ENCODE measurements at places on chromosomes 2 and 18. TPM values are rescaled to one million over a fixed set of nuclear protein-coding genes. Genes with fewer than 3 reads are reported as not detected.

- no peak for DNase-seq
These were observed 122.2 kb downstream of the SATB2 start for GRCh38 chr2:199335502-199335901.

ZNF396 gene
- total RNA-seq, result 0.97 TPM

GRCh38 chr2:73295751-73296400 is 2.5 kb upstream of the EGR4 start:
- no peak for DNase-seq

TMEM17 gene
- total RNA-seq, result 1.3 TPM

GRCh38 chr2:220687231-220687843 is 884.8 kb downstream of the EPHA4 start:
- DNase-seq, result peak; percentile 67

GRCh38 chr2:73004889-73005596 is 66.5 kb downstream of the SFXN5 start:
- DNase-seq, result no peak

DNA sequence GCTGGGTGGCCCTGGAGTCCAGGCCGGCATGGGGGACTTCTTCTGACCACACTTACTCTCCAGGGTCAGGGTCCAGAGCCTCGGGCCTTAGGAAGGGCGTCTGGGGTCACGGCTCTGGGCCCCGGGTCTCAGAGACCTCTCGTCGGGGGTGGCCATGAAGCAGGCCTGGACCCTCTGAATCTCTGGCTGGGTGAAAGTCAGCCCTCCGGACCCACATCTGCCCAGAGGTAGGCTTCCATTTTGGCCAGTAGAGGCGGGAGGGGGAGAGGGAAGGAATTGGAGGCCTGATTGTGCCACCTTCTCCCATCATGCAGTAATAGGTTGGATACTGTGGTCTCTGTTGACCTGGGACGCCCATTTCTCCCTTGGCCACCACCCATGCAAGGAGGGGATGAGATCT is 125.3 kb upstream of the GPC1 start:
- no peak for DNase-seq

DNA sequence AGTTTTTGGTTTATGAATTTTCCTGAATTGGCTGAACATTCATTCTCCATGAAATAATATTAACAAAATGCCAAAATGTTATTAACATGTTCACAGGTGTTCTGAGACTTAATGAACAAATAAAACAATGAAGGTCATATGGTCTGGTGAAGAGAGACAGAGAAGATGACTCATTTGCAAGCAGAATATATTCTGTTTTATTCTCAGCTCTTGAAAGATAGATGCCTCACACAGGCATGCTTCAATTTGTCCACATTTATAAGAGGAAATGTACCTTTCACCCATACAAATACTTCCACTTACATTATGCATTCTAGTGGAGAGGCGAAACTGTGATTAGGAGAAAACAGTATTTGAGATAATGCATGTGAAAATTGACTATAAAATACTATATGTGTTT is 75.4 kb upstream of the PGAP1 start:
- no peak for DNase-seq

GRCh38 chr2:56121995-56122394 is 61.8 kb upstream of the CCDC85A start:
- no peak for DNase-seq

- no peak for DNase-seq
These were observed 631.0 kb upstream of the NXPH2 start for GRCh38 chr2:139411236-139411635.

HSBP1L1 gene
- total RNA-seq, result 9.4 TPM

GRCh38 chr2:55080204-55080738 is 30.0 kb upstream of the RTN4 start:
- DNase-seq, result no peak

- DNase-seq, result no peak
These were observed 79.2 kb upstream of the CDH2 start for GRCh38 chr18:28256166-28256565.

GRCh38 chr18:25230658-25231326 is 121.2 kb downstream of the ZNF521 start:
- peak; percentile 84 for DNase-seq

DNA sequence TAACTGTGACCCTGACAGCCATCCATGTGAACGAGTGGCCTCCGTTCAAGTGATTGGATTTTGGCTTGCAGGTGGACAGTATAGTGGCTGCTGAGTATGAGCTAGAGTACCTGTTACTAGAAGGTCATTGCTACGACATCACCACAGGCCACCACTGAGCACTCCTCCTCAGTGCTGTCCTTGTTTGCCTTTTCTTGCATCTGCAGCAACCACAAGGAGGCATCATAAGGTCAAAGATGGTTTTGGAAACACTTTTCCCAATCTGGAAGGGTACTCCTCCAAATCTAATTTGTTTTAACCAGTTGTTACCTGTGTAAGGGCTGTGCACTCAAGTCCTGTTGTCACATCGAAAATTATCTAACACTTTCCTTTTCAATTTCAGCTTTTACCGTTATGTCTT is 81.2 kb downstream of the UGGT1 start:
- DNase-seq, result no peak

CAPN13 gene
- total RNA-seq, result not detected

DNA sequence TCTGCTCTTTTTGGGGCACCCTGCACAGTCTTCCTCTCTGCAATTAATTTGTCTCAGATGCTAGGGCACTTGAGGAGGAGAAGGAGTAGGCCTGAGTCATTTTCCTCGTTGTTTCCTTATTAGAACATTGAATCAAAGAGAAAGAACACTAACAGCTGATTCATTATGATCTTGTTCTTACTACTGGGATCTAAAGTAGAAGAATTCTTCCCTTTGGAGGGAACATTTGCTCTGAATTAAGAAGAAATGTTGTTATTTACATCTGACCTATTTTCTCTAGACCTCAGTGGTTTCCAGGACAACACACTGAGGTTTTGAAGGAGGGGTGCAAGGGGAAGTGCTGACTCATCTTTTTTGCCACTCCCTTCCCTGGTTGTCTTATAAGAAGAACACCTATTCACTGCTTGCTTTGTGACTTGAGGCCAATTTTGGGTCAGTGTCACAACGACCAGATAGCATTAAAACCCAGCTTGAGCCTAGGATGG is 24.3 kb upstream of the STAT1 start:
- DNase-seq, result no peak

KIF5C gene
- total RNA-seq, result 1.4 TPM

RUFY4 gene
- total RNA-seq, result not detected

GRCh38 chr2:62287282-62287681 is 91.4 kb downstream of the B3GNT2 start:
- no peak for DNase-seq

DNA sequence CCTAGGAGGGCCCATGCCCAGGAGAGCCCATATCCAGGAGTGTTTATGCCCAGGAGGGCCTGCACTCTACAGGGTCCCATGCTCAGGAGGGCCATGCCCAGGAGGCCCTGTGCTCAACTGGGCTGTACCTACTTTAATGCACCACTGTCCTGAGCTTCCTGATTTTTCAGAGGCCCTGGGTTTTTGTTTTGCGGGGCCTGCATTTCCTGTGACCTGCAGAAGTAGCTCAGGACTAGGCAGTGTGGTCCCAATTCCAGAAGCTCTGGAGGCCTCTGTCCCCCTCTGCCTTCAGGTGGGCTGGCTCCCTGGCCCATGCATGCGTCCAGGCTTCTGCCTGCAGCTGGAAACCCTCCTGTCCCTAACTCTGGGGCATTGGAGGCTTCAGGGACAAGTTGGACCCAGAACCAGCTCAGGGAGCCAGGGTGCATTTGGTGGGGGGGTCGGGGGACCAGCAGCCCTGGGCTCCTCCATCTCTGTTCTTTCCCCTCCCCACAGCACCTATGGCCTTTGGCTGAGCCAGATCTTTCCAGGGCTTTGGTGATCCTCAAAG is 10.8 kb downstream of the GPR35 start:
- DNase-seq, result no peak

- no peak for DNase-seq
These were observed 763.6 kb downstream of the ADCYAP1 start for GRCh38 chr18:1668279-1668678.

DNA sequence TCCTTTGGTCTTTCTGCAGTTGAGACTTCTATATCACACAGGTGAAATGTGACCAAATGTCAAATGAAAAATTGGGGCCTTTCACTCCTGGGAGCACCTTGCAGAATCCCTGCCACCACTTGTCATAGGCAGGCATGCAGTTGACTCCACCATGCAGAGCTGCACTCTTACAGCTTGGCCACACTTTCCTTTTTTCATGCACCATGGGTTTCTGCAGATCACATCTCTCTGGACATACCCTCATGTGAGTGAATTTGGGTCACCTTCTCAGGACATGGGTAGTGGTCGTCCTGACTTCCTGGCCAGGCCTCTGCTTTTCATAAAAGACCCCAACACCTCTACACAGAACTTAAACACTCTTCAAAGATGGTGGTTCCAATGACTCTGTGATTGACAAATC is 155.1 kb upstream of the RAB12 start:
- no peak for DNase-seq

- DNase-seq, result no peak
These were observed 309.5 kb downstream of the SATB2 start for GRCh38 chr2:199148076-199148845.

- DNase-seq, result no peak
These were observed 19.1 kb upstream of the CYTIP start for GRCh38 chr2:157463002-157463401.

DNA sequence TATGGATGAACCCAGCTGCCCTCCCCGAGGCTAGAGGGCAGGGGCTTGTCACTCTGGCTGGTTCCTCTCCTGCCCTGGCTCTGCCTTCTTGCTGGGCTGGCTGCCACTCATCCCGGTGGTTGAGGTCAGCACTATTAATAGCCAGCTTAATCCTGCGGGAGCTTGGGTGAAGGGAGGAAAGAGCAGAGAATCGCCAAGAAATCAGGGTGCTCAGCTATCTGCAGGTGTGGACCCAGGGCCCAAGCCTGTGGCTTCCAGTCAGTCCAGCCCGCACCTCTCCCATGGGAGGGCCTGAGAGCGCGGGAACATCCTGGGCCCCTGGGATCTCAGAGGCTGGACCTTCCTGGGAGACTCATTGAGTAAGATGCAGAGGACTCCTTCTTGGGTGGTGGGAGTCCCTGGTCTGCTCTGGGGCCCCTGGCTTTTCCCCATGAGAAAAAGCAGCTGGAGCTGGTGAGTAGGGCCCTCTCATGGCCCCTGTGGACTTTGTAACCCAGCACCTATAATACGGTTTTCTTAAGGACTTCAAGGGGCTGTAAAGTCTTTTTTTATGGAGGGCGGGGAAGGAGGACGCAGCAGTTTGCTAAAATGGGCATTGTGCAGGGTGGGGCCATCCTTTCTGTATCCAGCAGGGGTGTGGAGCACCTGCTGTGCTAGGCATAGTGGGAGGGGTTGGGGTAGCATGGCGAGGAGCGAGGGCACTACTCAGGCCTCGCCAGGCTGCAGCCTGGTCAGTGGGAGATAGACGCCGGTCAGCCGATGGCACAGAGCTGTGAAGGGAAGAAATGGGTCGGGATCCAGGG is 27.4 kb upstream of the CNNM3 start:
- peak; percentile 65 for DNase-seq

DNA sequence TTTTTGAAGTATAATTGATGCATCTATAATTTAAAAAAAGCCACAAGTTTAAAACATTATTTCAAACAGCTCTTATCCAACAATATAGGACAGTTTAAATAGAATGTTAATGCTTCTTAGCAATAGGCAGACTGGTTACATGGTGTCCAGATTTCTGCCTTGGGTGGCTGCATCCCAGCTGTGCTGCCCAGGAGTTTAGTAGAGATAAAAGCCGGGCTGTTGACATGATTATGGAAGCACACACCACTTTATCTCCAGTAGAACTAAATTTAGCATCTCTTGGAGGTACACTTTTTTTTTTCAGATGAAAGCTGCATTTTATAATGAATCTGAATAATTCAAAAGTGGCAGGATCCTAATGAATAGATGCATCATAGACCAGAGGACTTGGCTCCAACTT is 309.7 kb downstream of the PLCL1 start:
- DNase-seq, result no peak

DNA sequence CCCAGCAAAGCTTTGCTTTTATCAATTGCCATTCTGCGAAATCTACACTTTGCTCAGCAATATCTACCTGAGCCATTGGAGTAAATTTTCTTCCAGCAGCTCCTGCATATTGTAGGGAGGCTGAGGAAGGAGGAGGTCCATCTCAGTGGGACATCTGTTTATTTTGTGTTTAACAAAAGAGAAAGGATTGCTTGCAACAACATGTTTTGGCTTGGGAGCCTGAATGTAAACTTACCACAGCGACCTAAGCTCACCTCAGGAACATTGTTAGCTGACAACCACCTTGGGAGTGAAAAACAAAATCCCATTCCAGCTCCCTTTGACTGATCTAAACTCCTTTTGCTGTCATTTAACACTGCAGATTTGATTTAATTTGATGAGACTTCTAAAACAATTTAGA is 356.1 kb downstream of the SS18 start:
- DNase-seq, result no peak

GRCh38 chr2:8993196-8993901 is 10.1 kb downstream of the MBOAT2 start:
- no peak for DNase-seq

TBR1 gene
- total RNA-seq, result not detected

RHBDD1 gene
- total RNA-seq, result 35.6 TPM

DNA sequence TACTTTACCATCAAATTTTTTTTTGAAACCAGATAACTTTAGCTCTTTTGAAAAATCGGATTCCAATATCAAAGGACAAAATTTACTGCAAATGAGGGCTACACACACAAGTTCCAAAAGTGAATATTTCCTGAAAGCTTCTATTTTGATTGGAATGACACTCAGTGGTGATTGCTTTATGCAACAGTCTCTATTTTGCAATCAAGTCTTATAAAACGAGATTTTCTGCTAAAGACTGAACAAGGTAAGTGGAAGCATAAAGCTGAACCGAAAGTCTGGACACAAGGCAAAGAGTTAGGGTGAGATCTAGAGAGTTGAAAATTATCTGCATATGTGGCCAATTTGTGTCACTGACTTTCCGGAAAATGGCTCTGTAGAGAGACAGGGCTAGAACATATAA is 145.0 kb upstream of the OSR1 start:
- DNase-seq, result no peak

- no peak for DNase-seq
These were observed 853 bp downstream of the LANCL1 start for GRCh38 chr2:210475706-210476105.

DNA sequence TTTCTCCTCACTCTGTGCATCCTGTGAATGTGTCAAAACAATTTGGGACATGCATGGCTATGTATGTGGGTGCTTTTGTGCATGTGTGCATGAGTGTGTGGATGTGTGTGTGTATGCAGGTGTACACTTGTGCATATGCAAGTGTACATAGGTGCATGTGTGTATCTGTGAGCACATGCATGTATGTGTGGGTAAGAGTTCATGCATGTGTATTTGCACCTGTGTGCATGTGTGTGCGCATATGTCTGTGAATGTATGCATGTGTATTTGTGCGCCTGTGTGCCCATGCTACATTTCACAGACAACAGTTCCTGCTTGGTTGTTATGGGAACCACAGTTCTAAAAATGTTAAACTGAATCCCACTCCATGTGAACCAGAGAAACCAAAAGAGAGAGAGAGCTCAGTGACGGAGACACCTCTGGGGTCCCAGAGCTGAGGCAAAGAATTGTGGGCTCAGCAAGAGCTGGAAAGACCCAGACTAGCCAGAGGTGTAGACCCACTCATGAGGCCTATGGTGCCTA is 1.9 kb upstream of the FBXO41 start:
- DNase-seq, result no peak

- no peak for DNase-seq
These were observed 429.0 kb downstream of the SETBP1 start for GRCh38 chr18:45109706-45110105.

- no peak for DNase-seq
These were observed 85.9 kb downstream of the SH3BP4 start for GRCh38 chr2:235037604-235038166.

- no peak for DNase-seq
These were observed 185.1 kb downstream of the MYO3B start for GRCh38 chr2:170362871-170363631.

- no peak for DNase-seq
These were observed 627 bp upstream of the KIF3C start for GRCh38 chr2:25982968-25983280.
